Body of pancreas (tissue), 4 donors: ENCODE measurements at places on chromosomes 4 and X.

- no peak for DNase-seq
Measured at GRCh38 chrX:135170468-135170867, 730 bp downstream of the CT55 start.

GRCh38 chrX:5683996-5684395 lies 544.7 kb downstream of the NLGN4X start:
- no peak for DNase-seq

GRCh38 chrX:153725039-153725831 lies 579 bp downstream of the ABCD1 start:
- peak; percentile 21 for DNase-seq

- no peak for DNase-seq
Measured at GRCh38 chr4:173748353-173748752, 218.3 kb upstream of the HAND2 start.

DNA sequence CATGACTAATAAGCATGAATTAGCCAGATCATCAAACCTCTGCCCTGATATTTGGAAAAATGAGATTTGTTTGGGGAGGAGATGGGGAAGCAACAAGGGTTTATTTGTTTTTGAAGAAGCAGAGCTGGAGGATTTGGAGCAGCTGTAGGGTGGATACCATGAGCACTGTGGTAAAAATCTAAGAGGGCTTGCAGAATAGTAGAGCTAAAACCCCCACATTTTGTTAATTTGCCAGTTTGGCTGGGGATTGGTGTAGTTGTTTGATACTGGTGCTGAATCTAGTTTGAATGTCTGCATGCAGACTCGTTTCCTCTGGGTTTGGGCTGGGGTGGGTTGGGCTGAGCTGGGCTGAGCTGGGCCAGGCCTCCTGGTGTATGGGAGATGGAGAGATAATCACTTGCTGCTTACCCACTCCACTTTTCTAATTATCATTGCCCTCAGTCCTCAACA lies 43.7 kb downstream of the SMAD1 start:
- no peak for DNase-seq

DNA sequence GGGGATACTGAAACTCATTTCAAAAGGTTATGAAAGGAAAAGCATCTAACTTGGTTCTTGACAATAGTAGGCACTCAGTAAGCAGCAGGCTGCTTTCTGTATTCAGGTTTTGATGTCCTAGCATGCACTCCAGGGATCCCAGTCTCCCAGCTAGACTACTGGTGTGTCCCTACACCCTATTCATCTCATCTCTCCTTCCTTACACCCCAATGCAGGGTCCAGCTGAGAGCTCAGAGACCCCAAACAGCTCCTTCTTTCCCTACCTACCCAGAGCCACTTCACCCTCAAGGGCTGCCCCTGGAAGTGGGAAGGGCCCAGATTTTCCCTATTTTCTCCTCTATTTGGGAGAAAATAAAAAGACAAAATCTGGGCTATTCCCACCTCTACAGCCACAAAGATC lies 1.6 kb upstream of the EFNB1 start:
- DNase-seq, result no peak

DNA sequence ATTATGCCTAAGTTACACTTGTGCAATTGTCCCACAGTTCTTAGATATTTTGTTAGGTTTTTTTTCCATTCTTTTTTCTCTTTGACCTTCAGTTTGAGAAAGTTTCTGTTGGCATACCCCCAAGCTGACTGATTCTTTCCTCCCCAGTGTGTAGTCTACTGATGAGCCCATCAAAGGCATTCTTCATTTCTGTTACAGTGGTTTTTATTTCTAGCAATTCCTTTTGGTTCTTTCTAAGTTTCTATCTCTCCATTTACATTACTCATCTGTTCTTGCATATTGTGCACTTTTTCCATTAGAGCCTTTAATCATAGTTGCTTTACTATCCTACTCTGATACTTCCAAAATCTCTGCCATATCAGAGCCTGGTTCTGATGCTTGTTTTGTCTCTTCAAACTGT lies 31.9 kb downstream of the CASP6 start:
- no peak for DNase-seq

GRCh38 chr4:105996845-105997244 lies 101.6 kb downstream of the NPNT start:
- DNase-seq, result no peak

GRCh38 chrX:152819732-152820131 lies 10.8 kb downstream of the CETN2 start:
- DNase-seq, result no peak

GRCh38 chr4:28225050-28225449 lies 1364.4 kb downstream of the STIM2 start:
- DNase-seq, result no peak

DNA sequence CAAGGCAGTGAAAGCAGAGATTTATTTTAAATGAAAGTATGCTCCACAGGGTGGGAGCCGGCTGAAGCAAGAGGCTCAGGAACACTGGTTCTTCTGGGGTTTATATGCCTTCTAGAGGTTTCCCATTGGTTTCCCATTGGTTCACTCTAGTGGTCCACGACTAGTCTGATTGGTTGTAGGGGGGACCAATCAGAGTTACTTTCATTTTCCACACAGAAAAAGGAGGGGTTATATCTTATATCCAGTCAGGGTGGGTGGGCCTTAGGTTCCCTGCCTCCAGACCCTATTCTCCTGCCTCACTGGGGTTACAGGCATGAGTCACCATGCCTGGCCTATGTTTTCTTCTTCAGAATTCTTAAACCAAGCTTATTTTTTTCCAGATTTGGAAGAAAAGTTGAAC lies 101.6 kb downstream of the KLHL8 start:
- DNase-seq, result no peak

DNA sequence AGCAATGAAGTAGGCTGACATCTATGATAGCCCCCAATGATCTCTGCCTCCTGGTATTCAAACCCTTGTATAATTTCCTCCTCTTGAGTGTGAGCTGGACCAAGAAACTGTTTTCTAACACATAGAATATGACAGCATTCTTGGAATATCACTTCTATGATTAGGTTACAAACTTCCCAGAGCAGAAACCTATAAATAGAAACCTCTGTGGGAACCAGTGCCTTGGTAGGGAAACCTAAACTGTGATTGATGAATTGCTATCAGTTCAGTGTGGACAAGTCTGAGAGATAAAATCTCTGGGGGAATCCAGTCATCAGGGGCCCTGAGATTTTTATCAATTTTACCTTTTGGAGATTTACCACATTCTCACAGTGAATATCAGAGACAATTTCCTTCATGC lies 756.5 kb upstream of the AGA start:
- no peak for DNase-seq

GRCh38 chrX:150842198-150842685 lies 56.2 kb downstream of the CD99L2 start:
- DNase-seq, result no peak

DNA sequence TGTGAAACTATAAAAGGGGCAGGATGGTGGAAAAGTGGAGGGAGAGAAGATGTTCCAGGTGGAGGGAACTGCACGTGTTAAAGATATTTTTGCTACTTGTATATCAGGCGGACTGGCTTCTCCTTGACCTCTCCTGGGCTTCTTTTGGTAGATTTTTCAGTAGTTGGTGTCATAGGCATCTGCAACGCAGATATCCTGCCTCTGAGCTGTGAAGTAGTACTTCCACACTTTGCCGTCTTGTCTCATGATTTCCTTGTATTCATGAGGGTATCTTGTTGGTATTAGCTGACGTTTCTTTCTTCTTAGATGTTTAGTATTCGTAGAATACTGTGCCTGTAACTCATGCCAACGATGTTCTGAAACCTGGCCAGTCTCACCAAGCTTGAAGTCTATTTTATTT lies 81.0 kb downstream of the WWC2 start:
- no peak for DNase-seq
